Epithelial cell of alveolus of lung (primary cell): ENCODE measurements at places on chromosomes 13 and 19. TPM values are rescaled to one million over a fixed set of nuclear protein-coding genes. Genes with fewer than 3 reads are reported as not detected.

Gene THSD1
- total RNA-seq: 2.4 and 3.9 TPM in 2 replicates

Gene OR7A5
- 0.16 TPM in 1 of 2 replicates, not detected in the other for total RNA-seq

Gene TUBA3C
- not detected in 2 replicates for total RNA-seq

Gene ZNF556
- 0.08 TPM in 1 of 2 replicates, not detected in the other for total RNA-seq

Gene NCAN
- 0.08 TPM in 1 of 2 replicates, not detected in the other for total RNA-seq

Gene C19orf33
- 8.4 and 27.9 TPM in 2 replicates for total RNA-seq

Gene ZNF91
- total RNA-seq: 8.0 and 16.8 TPM in 2 replicates

Gene HNRNPA1L2
- total RNA-seq: 2.3 and 4.5 TPM in 2 replicates

Gene ITGBL1
- 10.8 and 31.5 TPM in 2 replicates for total RNA-seq

Gene PRR22
- 0.13 and 1.4 TPM in 2 replicates for total RNA-seq

Gene FLT3
- total RNA-seq: not detected in 2 replicates

Gene MKNK2
- total RNA-seq: 68.7 and 80.6 TPM in 2 replicates

Gene RFC3
- 10.9 and 20.2 TPM in 2 replicates for total RNA-seq
